ENCODE measurements at places on chromosomes 11 and 22.

- DNase-seq, result no peak
These were observed 1.8 kb downstream of the DEPDC7 start for GRCh38 chr11:33017478-33017877.

GRCh38 chr22:33221568-33221967, 163.4 kb upstream of the SYN3 start:
- no peak for DNase-seq

DNA sequence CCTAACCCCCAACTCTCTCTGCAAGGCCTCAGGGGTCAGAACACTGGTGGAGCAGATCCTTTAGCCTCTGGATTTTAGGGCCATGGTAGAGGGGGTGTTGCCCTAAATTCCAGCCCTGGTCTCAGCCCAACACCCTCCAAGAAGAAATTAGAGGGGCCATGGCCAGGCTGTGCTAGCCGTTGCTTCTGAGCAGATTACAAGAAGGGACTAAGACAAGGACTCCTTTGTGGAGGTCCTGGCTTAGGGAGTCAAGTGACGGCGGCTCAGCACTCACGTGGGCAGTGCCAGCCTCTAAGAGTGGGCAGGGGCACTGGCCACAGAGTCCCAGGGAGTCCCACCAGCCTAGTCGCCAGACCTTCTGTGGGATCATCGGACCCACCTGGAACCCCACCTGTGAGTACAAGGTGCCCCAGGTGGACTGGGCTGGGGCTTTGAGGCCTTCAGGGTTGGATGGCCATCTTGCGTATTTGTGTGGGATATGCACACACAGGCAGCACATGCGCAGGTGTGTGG, at the start of gene BEST1:
BEST1 (plus strand) TSS at position 317 of the 513 bp plus-strand sequence. CDS start 1,456 bp downstream, outside the sequence.
- no peak for DNase-seq

DNA sequence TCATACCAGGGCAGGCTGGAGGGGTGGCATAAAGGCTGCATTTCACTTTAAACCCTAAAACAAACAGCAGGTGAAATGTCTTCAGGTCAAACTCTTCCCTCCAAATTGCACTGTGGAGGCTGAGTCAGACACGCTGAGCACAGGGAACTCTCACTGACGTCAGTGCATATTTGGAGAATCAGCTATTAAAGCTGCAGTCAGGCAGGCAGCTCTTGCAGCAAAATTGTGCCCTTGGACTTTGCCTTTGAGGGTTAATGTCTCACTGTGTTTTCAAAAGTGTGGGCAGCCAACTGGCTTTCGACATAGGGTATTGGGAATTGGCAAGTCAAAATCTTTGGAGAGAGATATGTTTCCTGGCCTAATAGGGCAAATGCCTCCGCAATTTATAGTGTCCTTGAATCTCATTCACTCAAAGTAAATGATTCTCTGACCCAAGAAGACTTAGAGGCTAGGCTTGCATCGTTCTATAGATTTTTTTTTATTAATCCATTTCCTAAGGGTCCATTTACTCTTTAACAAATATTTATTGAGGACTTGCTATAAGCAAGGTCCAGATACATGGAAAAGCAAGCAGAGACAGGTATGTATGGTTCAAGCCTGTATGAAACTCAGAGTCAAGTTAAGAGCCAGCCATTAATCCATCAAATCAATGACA, 27.7 kb upstream of the SMCO4 start:
- DNase-seq, result no peak

DNA sequence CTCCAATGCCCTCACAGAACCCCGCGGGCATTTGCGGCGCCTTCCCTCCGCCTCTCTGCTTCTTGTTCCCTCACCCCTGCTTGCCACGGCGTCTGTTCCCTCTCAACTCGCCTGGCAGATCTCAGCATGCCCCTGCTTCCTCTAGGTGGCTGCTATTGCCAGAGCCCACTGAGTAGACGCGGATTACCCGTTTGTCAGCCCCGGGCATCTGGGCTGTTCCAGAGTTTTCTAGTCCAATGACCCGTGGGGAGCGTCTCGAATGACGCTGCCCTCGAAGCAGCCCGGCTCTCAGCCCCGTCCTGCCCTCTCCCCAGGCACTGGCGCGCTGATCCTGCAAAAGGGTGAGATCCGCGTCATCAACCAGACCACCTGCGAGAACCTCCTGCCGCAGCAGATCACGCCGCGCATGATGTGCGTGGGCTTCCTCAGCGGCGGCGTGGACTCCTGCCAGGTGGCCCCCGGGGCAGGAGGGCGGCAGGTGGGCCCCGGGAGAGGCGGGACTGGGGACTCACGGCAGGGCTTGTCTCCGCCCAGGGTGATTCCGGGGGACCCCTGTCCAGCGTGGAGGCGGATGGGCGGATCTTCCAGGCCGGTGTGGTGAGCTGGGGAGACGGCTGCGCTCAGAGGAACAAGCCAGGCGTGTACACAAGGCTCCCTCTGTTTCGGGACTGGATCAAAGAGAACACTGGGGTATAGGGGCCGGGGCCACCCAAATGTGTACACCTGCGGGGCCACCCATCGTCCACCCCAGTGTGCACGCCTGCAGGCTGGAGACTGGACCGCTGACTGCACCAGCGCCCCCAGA, 49.7 kb downstream of the ST14 start:
- no peak for DNase-seq

GRCh38 chr22:30325065-30325720, 1.5 kb downstream of the TBC1D10A start:
- no peak for DNase-seq

All from GM12864 (cell line).